ENCODE measurements at places on chromosomes 6 and 20. TPM values are rescaled to one million over a fixed set of nuclear protein-coding genes. Genes with fewer than 3 reads are reported as not detected.

GRCh38 chr6:30554962-30555815 lies 1.1 kb downstream of the GNL1 start:
- H3K27ac ChIP-seq: peak overlapping the region; percentile 98
- peaks cover 21% of the 10 kb centered on the region for H3K36me3 ChIP-seq
- peaks cover 28% of the 10 kb centered on the region for H3K4me1 ChIP-seq
- peak; percentile 89 for DNase-seq
- H3K4me3 ChIP-seq: peak overlapping the region; percentile 98

DNA sequence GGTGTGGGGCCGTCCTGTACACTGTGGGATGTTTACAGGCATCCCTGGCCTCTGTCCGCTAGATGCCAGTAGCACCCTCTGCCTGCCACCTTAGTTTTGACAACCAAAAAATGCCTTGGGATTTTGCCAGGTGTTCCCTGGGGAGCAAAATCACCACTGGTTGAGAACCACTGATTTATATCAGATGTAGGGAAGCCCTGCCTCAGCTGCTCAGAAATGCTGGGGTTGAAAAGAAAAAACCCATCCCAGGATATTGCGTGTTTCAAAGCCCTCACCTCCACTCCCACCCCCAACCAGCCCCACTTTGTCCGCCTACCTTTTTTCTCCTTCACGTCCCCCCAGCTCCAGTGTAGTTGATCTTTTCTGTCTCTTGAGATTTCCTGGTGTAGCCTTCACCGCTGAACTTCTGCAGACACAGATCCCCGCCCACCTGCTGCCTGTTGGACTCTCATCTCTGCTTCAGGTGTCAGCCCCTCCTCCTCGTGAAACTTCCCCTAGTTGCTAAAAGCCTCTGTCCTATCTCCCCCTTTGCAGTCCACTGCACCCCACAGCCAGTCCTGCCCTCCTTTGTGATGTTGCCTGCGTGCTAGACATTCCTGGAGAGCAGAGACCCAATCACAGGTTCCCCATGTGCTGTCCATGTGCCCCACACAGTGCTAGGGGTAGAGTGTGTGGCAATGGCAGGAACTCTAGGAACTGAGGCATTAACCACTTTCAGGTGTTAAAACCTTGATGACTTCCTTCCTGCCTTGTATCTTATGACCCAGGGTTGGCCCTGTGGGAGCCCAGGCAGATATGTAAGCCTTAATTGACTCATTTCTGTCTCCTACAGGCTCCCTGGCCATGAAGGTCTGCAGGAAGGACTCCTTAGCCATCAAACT lies 98.9 kb downstream of the TBC1D7 start:
- no peaks in the 10 kb centered on the region for H3K36me3 ChIP-seq
- no peaks in the 10 kb centered on the region for H3K4me1 ChIP-seq
- H3K4me3 ChIP-seq: no peak overlapping the region
- H3K27me3 ChIP-seq: no peaks in the 10 kb centered on the region
- peak; percentile 36 for DNase-seq

DNA sequence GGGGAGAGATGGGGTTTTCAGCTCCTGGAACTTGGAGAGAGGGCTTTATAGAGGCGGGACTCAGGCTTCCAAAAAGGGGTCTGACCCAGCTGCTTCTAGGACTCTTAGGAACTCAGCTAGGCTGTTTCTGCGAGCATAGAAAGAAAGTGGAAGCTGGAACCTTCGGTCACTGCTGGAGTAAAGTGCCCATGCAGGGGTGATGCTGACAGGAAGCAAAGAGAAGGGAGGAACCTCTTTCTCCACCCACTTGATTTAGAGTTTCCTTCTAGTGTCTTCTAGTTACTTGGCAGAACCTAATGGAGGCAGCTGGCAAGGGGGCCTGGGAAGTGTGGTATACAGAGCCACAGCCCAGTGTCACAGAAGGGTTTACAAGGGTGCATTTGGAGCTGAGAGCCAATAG lies 283.6 kb downstream of the QKI start:
- DNase-seq: no peak
- peaks cover 4% of the 10 kb centered on the region for H3K4me1 ChIP-seq
- H3K4me3 ChIP-seq: no peak overlapping the region
- no peaks in the 10 kb centered on the region for H3K36me3 ChIP-seq
- no peaks in the 10 kb centered on the region for H3K27me3 ChIP-seq

- no peak overlapping the region for H3K27ac ChIP-seq
- peaks cover 66% of the 10 kb centered on the region for H3K36me3 ChIP-seq
- no peaks in the 10 kb centered on the region for H3K27me3 ChIP-seq
- no peak for DNase-seq
- H3K4me3 ChIP-seq: no peak overlapping the region
Observed at GRCh38 chr6:149696901-149697300, 21.0 kb downstream of the LATS1 start.

GRCh38 chr6:114055349-114055748 lies 84.4 kb upstream of the HDAC2 start:
- H3K27me3 ChIP-seq: no peaks in the 10 kb centered on the region
- H3K4me1 ChIP-seq: no peaks in the 10 kb centered on the region
- no peak overlapping the region for H3K4me3 ChIP-seq
- no peak overlapping the region for H3K27ac ChIP-seq
- no peak for DNase-seq
- H3K36me3 ChIP-seq: no peaks in the 10 kb centered on the region

DNA sequence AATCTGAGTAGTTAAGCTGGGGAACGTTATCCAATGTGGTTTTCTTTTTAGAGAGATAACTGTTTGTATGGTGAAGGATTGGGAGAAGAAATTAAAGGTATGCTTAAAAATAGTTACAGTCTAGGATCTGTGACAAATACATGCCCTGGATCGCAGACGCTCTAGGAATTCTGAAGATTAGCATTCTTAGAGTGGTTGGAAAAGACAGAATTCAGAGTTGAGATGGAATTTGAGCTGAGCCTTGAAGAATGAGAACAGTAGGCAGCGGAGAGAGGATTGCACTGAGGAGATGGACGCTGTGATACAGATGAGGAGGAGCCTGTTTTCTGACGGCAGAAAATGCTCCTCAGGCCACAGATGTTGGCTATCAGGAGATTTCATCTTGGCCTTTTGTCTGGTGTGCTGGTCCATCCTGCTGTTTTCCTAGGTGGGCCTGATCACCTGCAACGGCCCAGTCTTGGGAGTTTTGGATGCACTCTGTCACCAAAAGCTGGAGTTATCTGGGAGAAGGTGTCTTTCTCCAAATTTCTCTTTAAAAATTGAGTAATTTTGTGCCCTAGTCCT lies 48.3 kb upstream of the KIF25 start:
- no peaks in the 10 kb centered on the region for H3K4me1 ChIP-seq
- no peak overlapping the region for H3K27ac ChIP-seq
- H3K4me3 ChIP-seq: no peak overlapping the region
- no peak for DNase-seq
- peaks cover 60% of the 10 kb centered on the region for H3K36me3 ChIP-seq

GRCh38 chr20:48349656-48350055 lies 478.1 kb downstream of the PREX1 start:
- no peak overlapping the region for H3K27ac ChIP-seq
- H3K4me3 ChIP-seq: no peak overlapping the region
- no peaks in the 10 kb centered on the region for H3K4me1 ChIP-seq
- no peak for DNase-seq
- no peaks in the 10 kb centered on the region for H3K36me3 ChIP-seq
- no peaks in the 10 kb centered on the region for H3K27me3 ChIP-seq

DNA sequence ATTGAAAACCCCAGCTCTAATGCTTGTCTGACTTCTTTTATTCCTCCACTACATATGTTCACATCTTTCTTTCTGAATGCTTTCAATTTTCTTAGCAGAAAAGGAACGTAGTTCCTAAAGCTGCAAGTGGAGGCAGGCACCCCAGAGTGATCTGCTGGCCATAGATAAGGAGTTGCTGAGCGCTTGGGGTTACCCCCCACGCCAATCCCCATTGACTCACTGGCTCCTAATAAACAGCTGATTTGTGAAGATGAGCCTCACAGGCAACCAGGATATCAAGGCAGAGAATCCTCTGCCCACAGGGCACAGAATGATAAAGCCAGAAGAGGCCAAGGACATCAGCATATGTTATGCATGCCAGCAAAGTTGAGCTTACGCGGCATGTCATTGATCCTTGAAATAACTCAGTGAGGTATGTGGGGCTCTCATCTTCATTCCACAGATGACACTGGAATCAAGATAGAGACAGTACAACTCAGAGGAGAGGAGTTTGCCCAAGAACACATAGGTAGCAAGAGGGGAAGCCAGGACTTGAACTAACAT lies 129.1 kb upstream of the PTPRT start:
- H3K27ac ChIP-seq: no peak overlapping the region
- no peaks in the 10 kb centered on the region for H3K27me3 ChIP-seq
- no peak for DNase-seq
- H3K36me3 ChIP-seq: no peaks in the 10 kb centered on the region
- no peak overlapping the region for H3K4me3 ChIP-seq

GRCh38 chr20:10798811-10799210 lies 125.0 kb upstream of the JAG1 start:
- H3K4me3 ChIP-seq: no peak overlapping the region
- H3K27ac ChIP-seq: no peak overlapping the region
- no peaks in the 10 kb centered on the region for H3K36me3 ChIP-seq

DNA sequence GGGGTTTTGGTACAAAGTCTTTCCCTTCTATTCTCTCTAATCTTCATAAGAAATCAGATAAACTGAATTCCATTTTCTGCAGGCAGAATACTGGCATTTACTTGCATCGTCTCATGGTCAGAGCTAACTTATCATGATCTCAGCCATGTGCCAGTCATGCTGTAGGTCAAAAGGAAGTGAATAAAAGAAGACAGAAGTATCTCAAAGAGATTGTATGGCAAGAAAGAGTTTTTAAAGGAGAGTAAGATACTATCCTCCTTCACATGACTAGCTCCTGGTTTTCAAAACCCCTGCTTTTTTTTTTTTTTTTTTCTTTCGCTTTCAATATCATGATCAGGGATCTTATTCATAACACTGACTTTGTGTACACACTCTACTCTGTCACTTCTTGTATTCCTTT lies 398.3 kb downstream of the C6orf118 start:
- H3K4me3 ChIP-seq: peak overlapping the region; percentile 1
- H3K27ac ChIP-seq: no peak overlapping the region
- no peaks in the 10 kb centered on the region for H3K36me3 ChIP-seq
- no peak for DNase-seq
- H3K4me1 ChIP-seq: peaks cover 12% of the 10 kb centered on the region

GRCh38 chr6:136016228-136017225 lies 165.0 kb downstream of the PDE7B start:
- no peaks in the 10 kb centered on the region for H3K27me3 ChIP-seq
- H3K4me1 ChIP-seq: peaks cover 3% of the 10 kb centered on the region
- no peak overlapping the region for H3K27ac ChIP-seq
- peak; percentile 38 for DNase-seq
- no peak overlapping the region for H3K4me3 ChIP-seq

- no peaks in the 10 kb centered on the region for H3K36me3 ChIP-seq
Observed at GRCh38 chr20:19712721-19713260, 45.3 kb upstream of the RIN2 start.

DNA sequence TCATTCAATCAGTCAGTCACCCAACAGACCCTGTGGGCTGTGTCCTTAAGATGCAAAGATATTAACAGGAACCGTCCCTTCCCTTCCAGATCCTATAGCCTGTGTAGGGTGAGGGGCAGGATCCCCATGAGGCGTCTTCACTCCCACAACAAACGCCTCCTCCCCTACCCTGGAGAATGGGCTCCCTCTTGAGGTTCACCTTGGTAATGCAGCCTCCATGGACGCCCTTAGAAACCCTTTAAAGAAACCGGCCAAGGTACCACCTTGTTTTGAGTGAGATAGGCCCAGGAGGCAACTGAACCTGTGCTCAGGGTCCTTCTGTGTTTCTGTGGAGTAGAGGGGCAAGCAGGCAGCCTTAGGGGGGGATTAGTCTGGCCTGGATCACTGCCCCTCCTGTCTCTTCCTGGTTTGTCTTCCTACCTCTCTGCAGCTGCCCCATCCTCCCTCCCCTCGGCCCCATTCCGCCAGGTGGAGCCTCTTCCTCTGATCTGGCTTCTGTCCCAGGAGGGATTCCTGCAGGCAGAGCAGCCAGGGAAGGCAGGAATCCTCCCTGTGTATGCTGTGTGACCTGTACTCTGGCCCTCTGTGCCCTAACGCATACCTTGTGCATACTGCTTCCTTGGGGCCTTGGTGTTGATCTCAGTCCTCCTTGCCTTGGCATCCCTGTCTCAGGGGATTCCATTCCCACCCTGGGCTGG lies 6.6 kb upstream of the GUCA1A start:
- no peak overlapping the region for H3K4me3 ChIP-seq
- no peaks in the 10 kb centered on the region for H3K36me3 ChIP-seq
- DNase-seq: peak; percentile 76
- H3K27me3 ChIP-seq: no peaks in the 10 kb centered on the region
- no peaks in the 10 kb centered on the region for H3K4me1 ChIP-seq
- H3K27ac ChIP-seq: no peak overlapping the region

- H3K4me3 ChIP-seq: no peak overlapping the region
- H3K4me1 ChIP-seq: no peaks in the 10 kb centered on the region
- no peak for DNase-seq
- no peak overlapping the region for H3K27ac ChIP-seq
- no peaks in the 10 kb centered on the region for H3K36me3 ChIP-seq
Observed at GRCh38 chr6:38776515-38776914, 61.4 kb downstream of the DNAH8 start.

DNA sequence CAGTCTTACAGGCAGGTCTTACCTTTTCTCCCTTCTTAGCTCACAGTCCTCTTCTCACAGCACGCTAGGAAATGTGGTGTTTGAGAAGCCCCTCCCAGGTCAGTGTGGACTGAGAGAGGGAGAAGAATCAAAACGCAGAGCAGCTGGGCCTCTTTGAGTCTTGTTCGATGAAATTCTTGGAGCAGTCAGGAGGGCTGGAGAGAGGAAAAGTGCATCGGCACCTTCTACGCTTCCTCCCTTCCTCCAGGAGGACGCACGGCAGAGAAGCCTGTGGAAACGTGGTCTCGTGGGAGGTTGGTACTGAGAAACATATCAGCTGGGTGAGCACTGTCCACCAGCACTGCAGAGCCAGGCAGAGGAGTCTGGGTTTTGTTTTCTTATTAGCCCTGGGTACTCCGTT lies 52.7 kb downstream of the TXLNB start:
- peaks cover 8% of the 10 kb centered on the region for H3K4me1 ChIP-seq
- H3K27me3 ChIP-seq: no peaks in the 10 kb centered on the region
- no peaks in the 10 kb centered on the region for H3K36me3 ChIP-seq
- DNase-seq: no peak

- H3K27me3 ChIP-seq: no peaks in the 10 kb centered on the region
- H3K4me3 ChIP-seq: no peak overlapping the region
- H3K36me3 ChIP-seq: peaks cover 4% of the 10 kb centered on the region
- no peak overlapping the region for H3K27ac ChIP-seq
Observed at GRCh38 chr6:136779682-136780081, 12.6 kb downstream of the MAP3K5 start.

The SLC22A7 gene
- total RNA-seq: not detected

The GINS1 gene
- 5.8 TPM for total RNA-seq

The RIPK1 gene
- total RNA-seq: 24.8 TPM

The CAGE1 gene
- total RNA-seq: not detected

The HLA-DOB gene
- 2.9 TPM for total RNA-seq

The WFDC5 gene
- total RNA-seq: not detected

The TNXB gene
- total RNA-seq: 43.8 TPM

The KIF25 gene
- total RNA-seq: not detected

The PSORS1C2 gene
- not detected for total RNA-seq

The NKX2-4 gene
- total RNA-seq: not detected

The HRH3 gene
- total RNA-seq: not detected

The FAM217A gene
- not detected for total RNA-seq
